Amygdala (tissue), 56 donors: ENCODE measurements at places on chromosomes 3 and 15.

DNA sequence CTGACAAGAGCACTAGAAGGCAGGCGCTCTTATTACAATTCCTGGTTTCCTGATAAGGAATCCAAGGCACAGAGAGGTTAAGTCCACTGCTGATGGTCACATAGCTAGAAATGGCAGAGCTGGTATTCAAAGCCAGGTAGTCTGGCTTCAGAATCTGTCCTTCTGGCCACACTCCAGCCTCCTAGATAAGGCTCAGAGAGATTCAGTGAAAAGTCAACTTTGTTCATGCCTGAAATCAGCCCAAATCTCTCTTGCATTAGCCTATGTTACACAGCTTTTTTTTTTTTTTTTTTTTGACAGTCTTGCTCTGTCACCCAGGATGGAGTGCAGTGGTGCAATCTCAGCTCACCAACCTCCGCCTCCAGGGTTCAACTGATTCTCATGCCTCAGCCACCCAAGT is 21.1 kb upstream of the CMTM8 start:
- no peak for DNase-seq

DNA sequence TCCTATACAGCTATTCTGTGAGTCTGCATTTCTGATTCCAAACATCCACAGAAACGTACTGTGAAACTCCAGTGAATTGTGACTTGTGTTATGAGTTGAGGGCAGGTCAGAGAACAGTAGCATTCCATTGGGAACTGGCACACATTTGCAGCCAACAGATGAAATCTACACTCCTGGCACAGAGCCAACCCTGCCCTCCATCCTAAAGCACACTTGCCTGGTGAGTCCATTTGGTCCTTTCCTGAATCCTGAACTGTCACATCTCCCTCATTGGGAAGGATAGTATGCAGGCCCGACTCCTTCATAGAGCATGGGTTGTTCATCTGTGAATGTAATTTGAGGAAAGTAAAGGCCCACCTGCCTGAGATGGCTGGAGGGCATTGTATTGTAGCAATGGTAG is 314.3 kb upstream of the RASGRP1 start:
- DNase-seq = no peak

- DNase-seq = no peak
These were observed 42.5 kb downstream of the MYLK start for GRCh38 chr3:123841476-123842238.

DNA sequence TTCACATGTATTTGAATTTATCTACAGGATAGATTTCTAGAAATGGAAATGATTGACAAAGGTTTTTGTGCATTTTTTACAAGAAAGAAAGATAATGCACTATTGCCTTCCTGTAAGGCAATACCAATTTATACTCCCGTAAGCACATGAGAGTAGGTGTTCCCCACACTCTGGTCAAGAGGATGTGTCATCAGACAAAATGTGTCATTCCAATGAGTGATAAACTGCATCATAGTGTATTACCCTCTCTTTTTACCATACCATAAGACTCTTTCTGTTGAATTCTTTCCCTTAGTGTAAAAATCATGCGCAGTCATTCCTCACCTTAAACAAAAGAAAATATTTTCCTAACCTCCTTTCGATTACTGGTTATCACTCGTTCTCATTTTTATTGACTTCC is 251.0 kb downstream of the ROBO1 start:
- DNase-seq = no peak

DNA sequence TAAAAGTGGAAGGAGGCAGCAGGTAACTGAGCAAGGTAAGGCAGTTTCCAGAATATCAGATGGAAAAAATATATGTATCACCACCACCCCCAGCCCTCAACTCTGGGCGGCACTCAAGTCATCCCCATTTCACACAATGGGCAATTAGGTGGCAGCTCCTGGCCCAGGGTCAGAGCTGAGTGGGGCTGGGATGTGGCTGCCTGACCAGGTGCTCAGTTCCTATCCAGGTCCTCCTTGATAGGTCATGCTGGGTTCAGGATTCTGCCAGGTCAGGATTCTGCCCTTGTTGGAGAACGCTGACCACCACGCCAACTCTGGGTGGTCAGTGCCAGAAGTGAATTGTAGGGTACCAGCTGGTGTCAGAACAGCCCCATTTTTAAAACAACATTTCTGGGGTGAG is 29.5 kb downstream of the RAB6B start:
- no peak for DNase-seq

GRCh38 chr3:54999159-54999558 is 71.3 kb upstream of the LRTM1 start:
- DNase-seq = no peak
